ENCODE measurements at places on chromosomes 7 and 10.

- DNase-seq: no peak
Measured at GRCh38 chr7:93242106-93242505, 9.9 kb downstream of the VPS50 start.

GRCh38 chr10:112052166-112052565 lies 131.4 kb downstream of the GPAM start:
- no peak for DNase-seq

- no peak for DNase-seq
Measured at GRCh38 chr7:36018816-36019484, 134.1 kb upstream of the EEPD1 start.

- no peak for DNase-seq
Measured at GRCh38 chr10:117132751-117133231, 5.3 kb downstream of the VAX1 start.

DNA sequence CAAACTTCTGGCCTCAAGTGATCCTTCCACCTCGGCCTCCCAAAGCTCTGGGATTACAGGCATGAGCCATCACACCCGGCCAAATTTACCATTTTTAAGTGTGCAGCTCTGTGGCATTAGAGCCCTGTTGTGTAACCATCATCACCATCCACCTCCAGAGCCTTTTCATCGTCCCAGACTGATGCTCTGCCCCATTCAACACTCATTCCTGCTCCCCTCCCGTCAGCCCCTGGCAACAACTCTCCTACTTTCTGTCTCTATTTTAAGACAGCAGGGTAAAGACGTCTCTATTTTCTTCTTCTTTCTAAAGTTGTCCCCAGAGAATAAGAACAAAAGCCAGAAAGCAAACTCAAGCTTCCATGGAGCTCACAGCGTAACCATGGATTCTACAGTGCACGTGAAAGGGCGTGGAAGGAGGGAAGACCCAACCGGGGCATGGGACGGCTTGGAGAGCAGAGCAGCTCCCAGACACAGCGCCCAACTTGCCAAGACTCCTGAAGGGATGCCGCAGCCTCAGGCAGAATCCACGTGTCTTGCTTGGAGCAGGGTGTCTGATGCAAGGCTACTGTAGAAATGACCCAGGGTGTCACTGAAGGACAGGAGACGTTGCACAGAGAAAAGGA lies 42.7 kb upstream of the PITRM1 start:
- DNase-seq: no peak

GRCh38 chr10:10869592-10869991 lies 148.1 kb upstream of the CELF2 start:
- DNase-seq: no peak

GRCh38 chr7:105791926-105792325 lies 84.5 kb downstream of the ATXN7L1 start:
- no peak for DNase-seq

GRCh38 chr10:115861864-115862263 lies 411.1 kb downstream of the GFRA1 start:
- DNase-seq: no peak

DNA sequence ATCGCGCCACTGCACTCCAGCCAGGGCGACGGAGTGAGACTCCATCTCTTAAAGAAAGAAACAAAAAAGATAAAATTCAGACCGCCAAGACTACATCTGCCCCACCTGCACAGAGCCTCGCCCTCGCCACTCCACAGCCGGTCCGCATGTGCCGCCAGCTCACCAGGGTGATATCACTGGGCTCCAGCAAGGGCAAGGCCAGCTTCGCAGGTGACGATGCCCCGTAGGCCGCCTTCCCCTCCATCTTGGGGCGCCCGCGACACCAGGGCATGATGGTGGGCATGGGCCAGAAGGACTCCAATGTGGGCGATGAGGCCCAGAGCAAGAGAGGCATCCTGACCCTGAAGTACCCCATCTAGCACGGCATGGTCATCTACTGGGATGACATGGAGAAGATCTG lies 34.0 kb downstream of the KIFBP start:
- DNase-seq: no peak

- no peak for DNase-seq
Measured at GRCh38 chr10:35331894-35332640, 4.2 kb upstream of the CCNY start.

- no peak for DNase-seq
Measured at GRCh38 chr10:113907166-113907565, 52.7 kb downstream of the NHLRC2 start.

- no peak for DNase-seq
Measured at GRCh38 chr7:113087071-113087998, 708 bp upstream of the GPR85 start.

- DNase-seq: no peak
Measured at GRCh38 chr10:25615926-25616325, 318.1 kb upstream of the MYO3A start.

DNA sequence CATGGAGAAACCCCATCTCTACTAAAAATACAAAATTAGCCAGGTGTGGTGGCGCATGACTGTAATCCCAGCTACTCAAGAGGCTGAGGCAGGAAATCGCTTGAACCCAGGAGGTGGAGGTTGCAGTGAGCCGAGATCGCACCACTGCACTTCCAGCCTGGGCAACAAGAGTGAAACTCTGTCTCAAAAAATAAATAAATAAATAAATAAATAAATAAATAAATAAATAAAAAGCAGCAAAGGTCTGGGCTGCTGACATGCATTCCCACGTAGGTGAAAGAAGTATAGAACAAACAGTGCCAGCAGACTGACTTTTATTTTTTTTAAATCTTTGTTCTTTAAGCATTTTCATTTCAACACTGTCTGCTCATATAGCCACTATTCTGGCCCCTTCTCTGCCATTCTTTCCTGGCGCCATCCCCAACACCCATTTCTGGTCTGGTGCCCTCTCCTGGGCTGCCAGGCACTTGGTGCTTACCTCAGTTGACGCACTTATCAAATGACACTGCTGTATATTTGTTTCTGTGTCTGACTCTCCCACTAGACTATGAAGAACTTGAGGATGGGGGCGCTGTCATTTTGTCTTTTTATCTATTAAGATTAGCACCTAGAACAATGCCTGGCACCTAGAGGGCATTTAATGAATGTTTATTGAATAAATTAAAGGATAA lies 15.6 kb downstream of the FAM107B start:
- DNase-seq: no peak

GRCh38 chr7:152076324-152076821 lies 50.9 kb downstream of the GALNT11 start:
- DNase-seq: no peak

DNA sequence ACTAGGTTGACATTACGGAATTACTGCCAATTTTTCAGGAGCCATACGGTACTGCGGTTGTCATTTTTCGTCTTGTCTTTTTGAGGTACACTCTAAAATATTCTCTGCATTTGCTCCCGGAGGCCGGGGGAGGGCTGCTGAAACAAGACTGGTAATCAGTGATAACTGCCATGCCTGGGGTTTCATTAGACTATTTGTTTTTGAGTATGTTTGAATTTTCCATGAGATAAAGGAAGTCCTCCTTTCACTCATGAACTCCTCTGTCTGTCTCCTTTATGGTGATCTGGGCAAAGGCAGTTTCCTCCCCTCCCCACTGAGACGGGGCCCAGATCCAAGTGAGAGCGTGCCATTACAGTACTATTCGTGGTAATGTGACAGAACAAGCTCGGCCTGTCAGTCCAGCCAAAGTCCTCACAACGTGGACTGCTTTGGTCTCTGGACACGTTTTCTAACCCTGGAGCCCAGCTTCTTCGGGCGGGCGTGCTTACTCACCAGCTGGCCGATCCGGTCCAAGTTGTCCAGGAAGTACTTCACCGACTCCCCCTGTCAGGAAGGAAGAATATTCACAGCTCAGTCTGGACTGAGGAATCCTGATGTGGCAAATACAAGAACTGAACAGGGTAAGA lies 45.1 kb downstream of the AMZ1 start:
- no peak for DNase-seq

DNA sequence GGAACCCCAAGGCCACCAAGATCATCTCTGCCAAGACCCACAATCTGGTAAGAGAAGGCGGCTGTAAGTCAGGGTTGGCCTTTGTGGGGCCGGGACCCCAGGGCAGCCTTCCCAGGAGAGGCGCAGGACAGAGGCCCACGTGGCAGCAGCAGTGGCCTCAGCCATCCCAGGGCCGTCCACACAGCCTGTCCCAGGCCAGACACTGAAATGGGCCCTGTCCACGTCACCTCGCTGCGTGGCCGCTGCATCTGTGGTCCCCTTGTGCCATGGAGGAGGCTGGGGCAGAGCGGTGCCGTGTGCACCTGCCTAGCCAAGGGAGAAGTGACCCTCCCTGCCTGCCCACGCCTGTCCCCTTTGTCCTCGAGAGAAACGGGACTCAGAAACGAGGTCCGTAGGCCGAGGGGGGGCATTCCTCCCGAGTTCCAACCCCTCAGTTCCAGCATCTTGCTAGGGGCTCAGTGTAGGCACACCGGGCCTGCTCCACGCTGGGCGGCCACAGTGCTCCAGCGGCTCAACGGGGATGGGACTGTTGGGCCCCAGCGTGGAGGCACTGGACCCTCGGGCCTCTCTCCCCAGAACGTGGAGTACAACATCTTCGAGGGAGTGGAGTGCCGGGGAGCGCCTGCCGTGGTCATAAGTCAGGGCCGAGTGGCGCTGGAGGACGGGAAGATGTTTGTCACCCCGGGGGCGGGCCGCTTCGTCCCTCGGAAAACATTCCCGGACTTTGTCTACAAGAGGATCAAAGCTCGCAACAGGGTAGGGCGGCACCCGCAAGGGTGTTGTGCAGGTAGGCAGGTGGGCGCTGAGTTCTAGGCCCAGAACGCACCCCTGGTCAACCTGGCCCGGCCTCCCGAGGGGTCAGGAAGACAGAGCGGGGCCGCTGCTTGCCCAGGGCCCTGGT lies 15.6 kb downstream of the DPYSL4 start:
- no peak for DNase-seq

- no peak for DNase-seq
Measured at GRCh38 chr10:91711885-91712680, 79.2 kb upstream of the PPP1R3C start.

DNA sequence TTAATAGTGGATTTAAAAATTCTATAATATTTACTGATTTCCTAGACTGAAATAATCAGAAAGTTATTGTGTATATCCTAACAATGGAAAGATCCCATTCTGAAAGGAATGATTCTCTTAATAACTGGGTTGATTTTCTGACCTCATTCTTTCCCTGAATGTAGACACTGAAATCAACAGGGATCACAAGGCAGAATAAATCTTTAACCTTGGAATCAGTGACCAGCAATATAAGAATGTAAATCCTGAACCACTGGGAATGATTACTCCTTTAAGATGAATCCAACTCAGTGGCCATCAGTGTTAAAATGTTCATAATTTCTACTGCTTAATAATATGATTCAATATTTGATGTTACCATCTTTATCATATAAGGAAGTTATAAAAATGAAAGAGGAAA lies 47.6 kb downstream of the ANKRD26 start:
- no peak for DNase-seq

DNA sequence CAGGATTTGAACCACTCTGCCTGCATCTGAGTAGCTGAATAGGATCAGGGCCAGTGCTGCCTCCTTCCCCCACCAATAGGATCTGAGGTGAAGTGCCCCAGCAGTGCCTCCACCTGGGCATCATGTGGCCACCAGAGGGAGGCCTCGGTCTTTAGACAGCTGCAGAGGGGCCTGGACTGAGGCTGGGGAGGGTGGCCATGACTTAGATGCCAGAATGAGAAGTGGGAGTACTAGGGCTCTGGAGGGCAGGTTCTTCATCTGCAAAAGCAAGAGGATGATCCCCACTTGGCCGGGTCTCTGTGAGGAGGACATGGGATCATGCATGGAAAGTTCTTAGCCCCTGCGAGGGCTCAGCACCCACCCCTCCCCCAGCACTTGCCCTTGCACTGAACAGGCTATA lies 56.9 kb downstream of the NEUROG3 start:
- no peak for DNase-seq

DNA sequence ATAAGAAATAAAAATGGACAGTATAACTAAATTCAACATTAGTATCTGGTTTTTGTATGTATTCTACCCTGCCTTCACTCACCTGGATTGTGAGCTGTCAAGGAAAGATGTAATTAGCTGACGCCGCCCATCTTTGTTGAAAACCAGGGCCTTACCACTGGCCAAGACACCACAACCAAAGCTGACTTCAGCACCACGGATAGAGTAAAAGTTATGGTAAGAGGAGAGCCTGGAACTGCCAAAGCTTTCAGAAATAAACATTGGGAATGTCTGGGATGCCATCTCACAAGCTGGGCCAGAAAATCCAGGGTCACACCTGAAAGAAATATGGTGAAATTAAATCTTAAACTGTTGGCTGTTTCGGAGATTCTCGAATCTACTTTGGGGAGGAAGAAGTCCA lies 190.1 kb upstream of the SLC26A5 start:
- DNase-seq: no peak

GRCh38 chr7:78153285-78153684 lies 354.7 kb downstream of the PHTF2 start:
- DNase-seq: no peak

- no peak for DNase-seq
Measured at GRCh38 chr7:145030754-145031153, 194.9 kb upstream of the TPK1 start.

DNA sequence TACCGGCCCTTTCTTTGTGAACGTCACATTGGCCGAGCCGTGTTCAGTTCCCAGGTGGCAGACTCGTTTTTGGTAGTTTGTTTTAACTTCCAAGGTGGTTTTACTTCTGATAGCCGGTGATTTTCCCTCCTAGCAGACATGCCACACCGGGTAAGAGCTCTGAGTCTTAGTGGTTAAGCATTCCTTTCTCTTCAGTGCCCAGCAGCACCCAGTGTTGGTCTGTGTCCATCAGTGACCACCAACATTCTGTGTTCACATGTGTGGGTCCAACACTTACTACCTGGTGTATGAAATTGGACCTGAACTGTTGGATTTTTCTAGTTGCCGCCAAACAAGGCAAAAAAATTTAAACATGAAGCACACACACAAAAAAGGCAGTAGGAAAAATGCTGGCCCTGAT lies 9.9 kb upstream of the CSGALNACT2 start:
- no peak for DNase-seq

GRCh38 chr10:103790580-103790979 lies 64.8 kb downstream of the SH3PXD2A start:
- DNase-seq: no peak

DNA sequence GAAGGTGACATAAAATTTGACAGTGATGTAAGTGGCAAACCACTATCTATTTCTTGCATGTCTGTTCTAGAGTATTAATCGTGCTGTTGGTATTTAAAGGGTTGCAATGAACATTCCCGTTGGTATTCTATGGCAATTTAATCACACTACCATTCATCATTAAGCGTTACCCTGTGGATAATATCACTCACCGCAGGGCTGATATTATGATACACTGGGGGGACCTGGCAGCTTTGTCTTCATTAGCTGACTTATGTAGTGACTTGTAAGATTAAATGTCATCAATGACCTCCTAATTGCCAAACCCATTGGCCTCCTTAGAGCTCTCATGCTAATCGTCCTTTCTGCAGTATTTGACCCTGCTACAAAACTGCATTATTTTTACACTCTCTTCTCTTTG lies 624.5 kb upstream of the VSTM2A start:
- no peak for DNase-seq

GRCh38 chr10:4062751-4063150 lies 277.7 kb upstream of the KLF6 start:
- no peak for DNase-seq

DNA sequence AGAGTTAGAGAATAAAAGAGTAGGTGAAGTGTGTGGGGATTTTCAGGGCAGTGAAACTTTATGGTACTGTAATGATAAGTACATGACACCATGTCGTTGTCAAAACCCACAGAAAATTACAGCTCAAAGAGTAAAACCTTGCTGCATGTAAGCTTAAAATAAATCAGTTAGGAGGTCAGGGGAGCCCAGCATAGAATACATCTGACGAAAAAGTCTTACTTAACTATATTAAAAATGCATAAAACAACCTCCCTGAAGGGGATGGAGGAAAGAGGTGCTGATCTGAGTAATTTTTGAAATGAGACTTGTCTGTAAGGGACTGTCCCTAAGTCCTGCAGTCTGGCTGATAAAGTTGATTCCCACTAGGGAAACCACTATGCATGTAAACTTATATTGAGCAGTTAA lies 49.8 kb upstream of the AKR1E2 start:
- DNase-seq: no peak

Data from activated CD4-positive, alpha-beta T cell treated with anti-CD3 and anti-CD28 coated beads for 24 hours (primary cell).